ENCODE measurements at places on chromosomes 16 and 17. TPM values are rescaled to one million over a fixed set of nuclear protein-coding genes. Genes with fewer than 3 reads are reported as not detected.

SCN4A gene
- not detected for total RNA-seq

B4GALNT2 gene
- 5.4 TPM for total RNA-seq

MT2A gene
- total RNA-seq = 41.7 TPM

- H3K4me1 ChIP-seq = no peaks in the 10 kb centered on the region
- no peaks in the 10 kb centered on the region for H3K27me3 ChIP-seq
- H3K27ac ChIP-seq = no peak overlapping the region
- no peak for DNase-seq
Measured at GRCh38 chr17:52410781-52411180, 252.3 kb upstream of the CA10 start.

DNA sequence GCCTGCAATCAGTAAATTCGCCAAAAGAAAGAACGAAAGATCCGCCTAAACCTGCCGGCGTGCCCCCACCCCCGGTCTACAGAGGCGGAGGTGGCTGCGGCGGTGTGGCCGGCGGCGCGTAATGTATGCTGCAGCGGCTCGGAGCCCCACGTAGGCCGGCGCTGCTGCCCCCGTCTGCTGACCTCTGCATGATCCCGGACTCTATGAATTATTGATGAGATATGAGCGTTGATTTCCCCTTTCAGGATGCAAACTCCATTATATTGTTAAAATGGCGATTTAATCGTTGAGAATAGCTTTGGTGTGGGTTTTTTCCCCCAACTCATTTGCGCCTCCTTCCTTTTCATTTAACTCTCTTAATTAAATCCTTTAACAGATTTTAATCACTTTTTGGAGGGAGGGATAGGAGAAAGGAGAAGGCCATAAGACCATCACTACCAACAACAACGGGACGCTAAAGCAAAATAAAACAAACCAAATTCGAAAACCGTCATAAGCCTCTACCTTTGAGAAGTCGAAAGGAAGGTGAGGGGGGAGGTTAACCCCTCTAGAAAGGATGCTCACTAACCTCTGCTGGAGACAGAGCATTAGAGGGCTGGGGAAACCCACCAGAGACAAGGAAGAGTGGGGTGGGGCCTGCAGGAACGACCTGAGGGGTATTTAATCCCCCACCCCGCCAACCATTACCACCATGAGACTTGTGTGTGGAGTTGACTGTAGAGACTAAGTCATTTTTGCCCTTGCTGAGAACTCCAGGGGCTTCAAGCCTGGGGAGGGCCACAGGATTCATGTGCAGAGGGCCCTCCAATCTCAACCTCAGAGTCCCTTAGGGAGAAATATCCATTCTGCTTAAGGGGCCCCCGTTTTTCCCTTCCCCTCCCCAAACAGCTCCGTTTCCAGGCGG lies 3.4 kb downstream of the HOXB3 start:
- no peak for DNase-seq
- H3K27me3 ChIP-seq = no peaks in the 10 kb centered on the region
- H3K27ac ChIP-seq = peak overlapping the region; percentile 58
- peaks cover 3% of the 10 kb centered on the region for H3K4me1 ChIP-seq
- H3K36me3 ChIP-seq = no peaks in the 10 kb centered on the region

DNA sequence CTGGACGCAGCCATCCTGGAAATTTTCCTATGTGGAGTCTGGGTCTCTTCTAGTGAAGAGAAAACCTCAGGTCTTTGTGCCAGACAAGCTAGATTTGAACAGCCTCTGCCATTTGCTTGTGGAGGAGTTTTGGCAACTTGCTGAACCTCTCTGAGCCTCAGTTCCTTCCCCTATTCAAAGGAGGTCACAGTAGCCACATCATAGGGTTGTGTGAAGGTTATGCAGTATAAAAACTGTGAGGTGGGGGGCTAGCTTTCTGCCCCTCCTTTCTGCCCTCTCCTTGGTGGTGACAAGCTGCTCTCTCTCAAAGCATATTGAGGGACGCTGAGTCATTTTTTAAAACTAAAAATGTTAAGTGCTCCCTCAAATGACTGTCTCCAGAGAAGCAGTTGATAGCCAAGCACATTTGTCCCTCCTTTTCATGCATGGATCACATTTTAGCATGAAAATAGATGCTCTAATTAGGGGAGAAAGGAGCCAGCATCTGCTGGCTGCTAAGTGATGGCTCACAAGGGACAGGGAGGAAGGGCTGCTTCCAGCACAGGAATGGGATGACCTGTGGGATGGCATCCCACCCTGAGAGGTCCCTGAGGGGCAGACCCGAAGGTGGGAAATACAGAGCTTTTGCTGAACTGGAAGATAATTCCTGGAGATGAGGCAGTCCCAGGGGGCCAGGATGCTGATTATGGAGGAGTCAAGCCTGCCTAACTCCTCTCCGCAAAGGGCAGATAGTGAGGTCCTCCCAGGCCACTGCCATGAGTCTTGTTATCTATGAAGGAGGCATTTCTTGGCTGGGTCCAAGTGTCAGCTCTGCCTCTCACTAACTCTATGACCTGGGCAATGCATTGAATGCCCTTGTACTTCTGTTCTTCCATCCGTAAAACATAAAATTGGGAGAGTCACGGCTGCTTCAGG lies 218.8 kb downstream of the RAB11FIP4 start:
- DNase-seq = no peak
- H3K27ac ChIP-seq = no peak overlapping the region
- H3K4me1 ChIP-seq = no peaks in the 10 kb centered on the region
- H3K27me3 ChIP-seq = no peaks in the 10 kb centered on the region
- no peaks in the 10 kb centered on the region for H3K36me3 ChIP-seq

GRCh38 chr16:62068747-62069146 lies 32.5 kb upstream of the CDH8 start:
- H3K27ac ChIP-seq = no peak overlapping the region
- H3K4me3 ChIP-seq = no peak overlapping the region
- no peaks in the 10 kb centered on the region for H3K36me3 ChIP-seq
- DNase-seq = no peak
- H3K4me1 ChIP-seq = no peaks in the 10 kb centered on the region

DNA sequence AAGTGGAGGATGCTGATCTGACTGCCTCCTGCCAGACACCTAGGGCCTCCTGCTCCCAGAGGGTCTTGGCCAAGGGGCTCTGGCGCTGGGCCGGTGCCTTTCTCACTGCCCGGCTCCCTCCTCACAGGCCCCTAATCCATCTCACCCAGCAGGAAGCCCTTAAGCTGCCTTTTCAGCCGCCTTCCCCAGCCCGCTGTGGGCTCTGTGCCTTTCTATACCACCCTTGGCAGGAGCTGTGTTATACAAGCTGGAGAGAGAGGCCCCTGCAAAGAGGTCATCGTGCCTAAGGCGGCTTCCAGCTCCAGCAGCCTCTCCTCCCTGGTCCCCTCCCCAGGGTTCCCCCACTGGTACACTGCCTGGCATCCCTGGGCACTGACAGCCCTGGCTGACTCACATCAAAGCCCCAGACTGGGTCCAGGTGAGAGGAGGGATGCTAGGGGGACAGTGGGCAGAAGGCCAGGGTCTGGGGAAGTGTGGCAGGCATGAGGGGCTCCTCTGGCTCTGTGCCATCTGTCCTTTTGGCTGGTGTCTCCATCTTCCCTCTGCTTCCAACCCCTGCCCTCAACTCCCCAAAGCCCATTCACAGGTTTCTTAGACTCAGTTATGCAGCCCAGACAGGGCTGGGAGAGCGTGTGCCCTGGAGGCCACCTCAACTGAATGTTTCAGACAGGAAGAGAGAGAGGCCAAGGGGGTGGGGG lies 15.3 kb upstream of the FZD2 start:
- no peak for DNase-seq
- H3K4me1 ChIP-seq = no peaks in the 10 kb centered on the region
- H3K4me3 ChIP-seq = no peak overlapping the region
- H3K36me3 ChIP-seq = no peaks in the 10 kb centered on the region

DNA sequence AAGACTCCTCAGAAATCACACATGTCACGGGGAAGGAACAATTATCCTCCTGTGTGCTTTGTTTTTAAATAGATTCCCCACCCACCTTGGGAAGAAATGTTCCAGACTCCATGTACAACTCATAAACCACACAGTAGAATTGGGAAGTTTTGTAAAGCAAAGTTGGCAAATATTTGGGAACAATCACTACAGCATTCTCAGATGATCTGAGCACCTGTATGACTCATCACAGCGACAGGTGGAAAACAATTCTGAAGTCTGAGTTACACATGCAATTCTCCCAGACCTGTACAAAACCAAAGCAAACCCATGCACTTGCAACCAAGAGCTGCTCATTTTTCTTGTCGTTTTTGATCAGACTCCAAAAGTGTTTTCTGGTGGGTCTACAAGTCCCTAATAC lies 14.4 kb upstream of the MYLK3 start:
- H3K36me3 ChIP-seq = no peaks in the 10 kb centered on the region
- H3K4me1 ChIP-seq = no peaks in the 10 kb centered on the region
- no peaks in the 10 kb centered on the region for H3K27me3 ChIP-seq
- no peak overlapping the region for H3K4me3 ChIP-seq
- no peak overlapping the region for H3K27ac ChIP-seq

DNA sequence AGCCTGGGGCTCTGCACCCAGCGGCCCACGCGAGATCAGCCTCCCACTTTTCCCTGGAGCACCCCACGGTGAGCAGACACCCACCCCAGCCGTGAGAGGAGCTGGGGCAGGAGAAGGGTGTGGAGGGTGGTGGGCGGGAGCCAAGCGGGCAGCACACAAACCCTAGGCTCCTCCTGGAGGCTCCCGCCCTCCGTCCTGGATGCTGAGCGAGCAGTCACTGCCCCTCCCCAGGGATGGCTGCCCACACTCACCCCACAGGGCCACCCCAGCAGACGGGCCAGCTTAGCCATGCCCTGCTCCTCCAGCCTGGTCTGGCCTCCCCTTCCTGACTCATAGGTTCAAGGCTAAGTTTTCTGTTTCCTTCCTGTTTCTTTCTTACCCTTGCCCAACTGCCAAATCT lies 15.7 kb upstream of the ABCC3 start:
- DNase-seq = no peak
- no peak overlapping the region for H3K27ac ChIP-seq
- H3K27me3 ChIP-seq = no peaks in the 10 kb centered on the region
- H3K4me1 ChIP-seq = no peaks in the 10 kb centered on the region
- H3K4me3 ChIP-seq = no peak overlapping the region

DNA sequence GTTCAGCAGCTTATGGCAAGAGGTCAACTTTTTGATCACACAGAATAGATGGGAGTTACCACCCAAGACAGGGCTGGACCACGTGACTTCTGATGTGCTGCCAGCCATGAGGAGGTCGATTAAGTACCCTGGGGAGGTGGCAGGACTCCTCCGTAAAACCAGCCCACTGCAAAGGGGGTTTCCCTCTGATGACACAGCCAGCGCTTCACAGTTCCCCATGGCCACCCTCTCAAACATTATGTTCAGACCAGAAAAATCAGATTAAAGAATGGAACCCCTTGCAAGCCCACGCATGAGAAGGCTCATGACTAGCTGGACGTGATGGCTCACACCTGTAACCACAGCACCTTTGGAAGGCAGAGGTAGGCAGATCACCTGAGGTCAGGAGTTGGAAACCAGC lies 222.9 kb downstream of the CPPED1 start:
- H3K27me3 ChIP-seq = no peaks in the 10 kb centered on the region
- H3K4me1 ChIP-seq = no peaks in the 10 kb centered on the region
- no peak overlapping the region for H3K4me3 ChIP-seq
- H3K36me3 ChIP-seq = no peaks in the 10 kb centered on the region
- H3K27ac ChIP-seq = no peak overlapping the region

DNA sequence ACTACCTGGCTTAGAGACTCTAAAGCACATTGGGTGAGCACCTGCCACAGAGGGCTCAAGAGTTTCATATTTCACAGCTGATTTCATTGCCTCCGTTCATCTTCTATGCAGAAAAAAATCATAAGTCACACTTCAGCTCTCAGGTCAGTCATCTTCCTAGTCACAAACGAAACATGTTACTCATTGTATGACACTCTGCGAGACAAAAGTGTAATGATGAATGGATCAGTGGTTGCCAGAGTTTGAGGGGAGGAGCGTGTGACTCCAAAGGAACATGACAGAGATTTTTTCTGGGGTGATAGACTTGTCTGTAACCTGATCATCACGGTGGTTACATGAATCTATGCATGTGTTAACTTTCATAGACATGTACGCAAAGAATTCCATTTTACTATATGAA lies 195.2 kb upstream of the CNTNAP4 start:
- H3K36me3 ChIP-seq = no peaks in the 10 kb centered on the region
- H3K4me3 ChIP-seq = no peak overlapping the region
- H3K27ac ChIP-seq = no peak overlapping the region
- no peaks in the 10 kb centered on the region for H3K27me3 ChIP-seq

GRCh38 chr17:78806451-78806850 lies 24.4 kb upstream of the CYTH1 start:
- peaks cover 92% of the 10 kb centered on the region for H3K36me3 ChIP-seq
- no peaks in the 10 kb centered on the region for H3K27me3 ChIP-seq
- no peaks in the 10 kb centered on the region for H3K4me1 ChIP-seq

DNA sequence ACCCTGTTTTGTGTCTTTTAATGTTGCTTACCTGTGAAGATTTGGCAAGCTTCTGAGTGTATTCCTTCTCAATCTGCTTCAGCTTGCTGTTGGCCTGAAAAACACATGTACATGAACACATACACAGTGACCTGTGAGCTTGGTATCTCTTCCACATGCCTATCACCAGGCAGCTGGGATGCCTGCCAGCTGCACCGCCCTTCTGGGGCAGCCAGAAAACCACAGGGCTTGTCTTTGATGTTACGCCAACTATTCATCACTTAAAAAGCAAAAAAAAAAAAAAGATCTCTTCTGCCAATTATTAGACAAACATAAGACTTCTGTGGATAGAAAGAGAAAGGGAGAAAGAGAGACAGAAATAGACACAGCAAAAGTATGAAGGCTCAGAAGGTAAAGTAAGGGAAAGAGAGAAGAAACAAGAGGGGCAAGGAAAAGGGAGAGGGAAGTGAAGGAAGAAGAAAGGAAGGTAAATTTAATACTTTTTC lies 189.2 kb upstream of the AXIN2 start:
- H3K27me3 ChIP-seq = no peaks in the 10 kb centered on the region
- no peak for DNase-seq
- H3K27ac ChIP-seq = no peak overlapping the region
- H3K4me3 ChIP-seq = no peak overlapping the region

DNA sequence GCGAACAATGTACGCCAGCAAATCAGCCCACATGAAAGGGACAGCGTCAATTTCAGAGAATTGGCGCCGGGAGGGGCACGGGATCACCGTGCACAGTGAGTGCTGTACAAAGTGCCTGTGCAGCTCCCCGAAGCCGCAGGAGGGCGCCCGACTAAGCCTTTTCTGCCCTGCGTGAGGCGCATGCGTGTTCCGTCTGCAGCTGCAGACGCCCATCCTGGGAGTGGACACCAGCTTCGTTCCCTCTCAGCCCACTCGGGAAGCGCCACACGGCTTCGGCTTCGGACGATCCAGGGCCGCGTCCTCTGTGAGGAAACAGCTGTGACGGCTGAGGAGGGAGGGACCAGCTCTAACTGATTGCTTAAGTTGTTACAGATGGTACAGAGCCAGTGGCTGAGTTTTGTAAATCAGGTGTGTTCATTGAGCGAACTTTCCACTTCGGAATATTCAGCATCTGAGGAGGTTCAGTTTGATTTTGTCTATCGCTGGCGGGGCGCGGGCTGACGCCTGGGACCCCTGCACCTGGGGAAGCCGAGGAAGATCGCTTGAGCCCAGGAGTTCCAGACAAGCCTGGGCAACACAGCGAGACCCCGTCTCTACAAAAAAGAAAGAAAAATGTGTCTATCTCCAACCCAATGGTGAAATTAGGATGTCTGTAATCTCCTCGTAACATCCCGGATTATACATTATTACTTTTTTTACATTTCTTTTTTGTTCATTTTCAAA lies 15.4 kb upstream of the ZNF287 start:
- DNase-seq = peak; percentile 93
- H3K4me3 ChIP-seq = peak overlapping the region; percentile 45
- no peaks in the 10 kb centered on the region for H3K27me3 ChIP-seq
